WTC11 (cell line): ENCODE measurements at places on chromosomes 6 and 20.

DNA sequence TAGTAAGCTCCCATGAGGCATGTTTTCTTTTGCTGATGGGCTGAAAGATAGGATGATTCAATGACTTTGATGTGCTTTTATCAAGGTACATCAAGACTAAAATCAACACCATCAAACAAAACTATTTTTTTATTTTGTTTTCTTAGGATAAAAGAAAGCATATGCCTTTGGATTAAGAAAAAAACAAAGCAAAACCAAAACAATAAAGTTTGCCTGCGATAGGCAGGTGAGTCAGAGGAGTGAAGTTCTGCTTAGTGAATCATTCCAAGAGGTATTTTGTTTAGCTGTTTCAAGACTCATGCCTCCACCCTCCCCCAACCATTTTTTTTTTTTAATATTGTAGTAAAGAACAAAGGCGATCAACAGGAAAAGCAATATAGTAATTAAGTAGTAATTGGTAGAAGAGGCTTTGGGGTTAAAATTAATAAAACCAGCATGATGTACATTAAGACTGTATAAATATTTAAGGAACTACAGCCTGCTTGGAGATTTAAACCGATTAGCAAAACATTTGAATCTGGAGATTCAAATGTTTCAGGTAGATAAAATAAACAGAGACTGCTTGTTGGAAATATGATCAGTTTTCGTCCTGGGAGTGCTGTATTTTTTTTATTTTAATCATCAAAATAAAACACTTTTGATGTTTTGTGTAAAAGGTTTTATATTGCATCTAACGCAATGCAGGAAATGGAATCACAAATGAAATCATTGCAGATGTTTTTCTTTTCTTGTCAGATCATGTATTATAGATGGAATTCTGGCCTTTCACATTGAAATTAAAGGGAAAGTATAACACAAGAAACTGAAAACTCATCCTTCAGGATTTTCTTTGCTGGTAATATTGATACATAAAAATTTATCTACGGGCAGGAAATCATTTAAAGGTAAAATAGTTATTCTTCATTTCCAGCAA lies 482.3 kb upstream of the MANEA start:
- DNase-seq = no peak

DNA sequence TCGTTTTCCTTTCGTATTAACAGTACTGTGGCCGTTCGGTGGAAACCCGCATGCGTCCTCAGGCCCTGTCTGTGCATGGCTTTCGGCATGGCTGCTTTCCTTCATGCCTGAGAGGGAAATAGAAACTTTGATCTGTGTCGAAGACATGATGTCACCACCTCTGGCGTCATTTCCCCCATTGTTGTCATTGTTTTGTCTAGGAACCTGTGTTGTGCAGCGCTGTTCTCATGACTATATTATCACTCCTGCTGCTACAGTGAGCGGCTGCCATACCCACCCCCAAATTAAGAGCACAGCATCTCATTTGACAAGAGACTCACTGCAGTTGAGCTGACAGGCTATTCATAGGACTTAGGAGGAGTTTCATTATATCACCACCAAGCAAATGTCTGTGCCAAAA lies 172.3 kb downstream of the TMEM242 start:
- DNase-seq = no peak

DNA sequence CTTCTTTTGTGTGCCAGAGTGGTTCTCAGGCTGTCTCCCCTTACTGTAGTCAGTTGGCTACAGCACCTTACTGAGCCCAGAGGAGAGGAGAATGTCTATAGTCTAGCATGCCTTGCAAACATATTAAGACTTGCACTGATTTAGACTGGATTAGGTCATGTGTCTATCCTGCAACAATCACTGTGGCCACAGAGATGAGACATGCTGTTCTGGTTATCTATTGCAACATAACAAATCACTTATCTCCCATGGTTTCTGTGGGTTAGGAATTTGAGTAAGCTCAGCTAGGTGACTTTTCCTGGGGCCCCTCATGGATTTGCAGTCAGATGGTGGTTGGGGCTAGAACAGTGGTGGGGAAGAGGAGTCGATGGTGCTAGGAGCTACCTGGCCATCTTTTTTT lies 261.3 kb downstream of the SOD2 start:
- DNase-seq = no peak

- DNase-seq = peak; percentile 7
Observed at GRCh38 chr20:63132715-63133471, 83.0 kb downstream of the YTHDF1 start.

DNA sequence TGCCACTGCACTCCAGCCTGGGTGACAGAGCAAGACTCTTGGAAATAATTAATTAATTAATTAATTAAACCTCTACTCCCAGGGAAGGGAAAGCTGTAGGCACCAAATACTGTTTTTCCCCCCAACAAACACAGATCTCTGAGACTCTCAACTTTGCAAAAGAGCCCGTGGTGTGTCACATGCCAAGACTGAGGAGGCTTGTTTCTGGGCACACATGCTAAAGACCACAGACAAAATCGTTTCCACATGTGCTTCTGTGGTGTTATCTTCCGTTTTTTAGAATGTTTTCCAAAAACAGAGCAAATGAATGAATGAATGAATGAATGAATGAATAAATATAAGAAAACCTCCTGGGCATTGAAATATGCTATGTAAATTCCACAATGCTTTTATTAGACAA lies 55.6 kb upstream of the ATXN1 start:
- no peak for DNase-seq

DNA sequence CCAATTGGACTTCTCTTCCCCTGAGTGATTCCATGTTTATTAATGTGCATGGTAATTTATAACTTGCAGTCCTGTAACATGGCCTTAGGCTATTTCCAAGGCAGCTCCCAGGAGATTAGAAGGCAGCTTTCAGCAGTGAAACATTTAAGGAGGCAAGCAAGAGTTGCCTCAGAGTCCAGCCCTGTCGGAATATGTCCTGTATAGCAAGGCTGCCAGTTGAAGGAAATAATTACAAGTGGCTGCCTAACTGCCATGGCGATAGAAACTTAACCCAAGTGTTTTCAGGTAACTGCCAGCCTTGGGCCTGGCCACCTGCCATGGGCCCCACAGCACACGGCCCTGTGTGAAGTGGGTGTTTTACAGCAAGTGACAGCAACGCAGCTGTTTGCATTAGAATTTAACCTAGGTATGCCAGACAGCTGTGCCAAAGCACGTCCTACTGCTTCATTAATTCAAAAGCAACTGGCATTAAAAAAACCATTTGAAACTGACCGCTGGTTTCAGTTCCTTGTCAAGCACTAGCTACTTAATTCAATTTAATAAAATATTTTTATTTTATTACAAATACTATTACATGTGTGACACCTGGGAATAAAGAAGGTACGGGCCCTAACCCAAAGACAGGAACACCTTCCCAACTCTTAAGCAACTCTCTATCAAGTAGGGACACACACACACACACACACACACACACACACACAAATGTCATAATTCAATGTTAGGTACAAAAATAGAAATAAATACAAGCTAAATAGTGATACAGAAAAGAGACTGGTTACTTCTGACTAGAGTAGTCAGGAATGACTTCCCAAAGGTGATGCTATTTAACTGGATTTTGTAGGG lies 151.8 kb upstream of the HEY2 start:
- DNase-seq = no peak

DNA sequence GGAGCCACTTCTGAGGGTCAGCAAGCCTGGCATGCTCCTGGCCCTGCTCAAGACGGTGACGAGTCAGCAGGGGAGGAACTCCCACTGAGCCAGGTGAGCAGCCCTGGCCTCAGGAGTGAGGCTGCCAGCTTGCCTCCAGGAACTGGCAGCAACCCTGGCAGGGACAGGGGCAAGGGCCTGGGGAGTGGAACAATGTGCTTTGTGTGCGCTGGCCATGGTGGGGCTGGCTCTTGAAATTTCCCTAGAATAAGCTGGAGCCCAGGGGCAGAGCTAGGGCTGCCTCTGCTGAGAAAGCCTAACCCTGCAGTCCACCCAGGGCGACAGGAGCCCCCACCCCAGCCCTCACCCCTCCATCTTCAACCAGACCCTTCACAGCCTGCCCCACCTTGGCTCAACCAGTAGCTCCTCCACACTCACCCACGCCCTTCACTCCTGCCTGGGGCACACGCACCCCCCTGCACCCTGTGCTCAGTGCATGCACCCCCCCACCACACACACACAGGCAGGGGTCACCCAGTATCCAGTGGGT lies 88.0 kb downstream of the MRPL14 start:
- DNase-seq = no peak

DNA sequence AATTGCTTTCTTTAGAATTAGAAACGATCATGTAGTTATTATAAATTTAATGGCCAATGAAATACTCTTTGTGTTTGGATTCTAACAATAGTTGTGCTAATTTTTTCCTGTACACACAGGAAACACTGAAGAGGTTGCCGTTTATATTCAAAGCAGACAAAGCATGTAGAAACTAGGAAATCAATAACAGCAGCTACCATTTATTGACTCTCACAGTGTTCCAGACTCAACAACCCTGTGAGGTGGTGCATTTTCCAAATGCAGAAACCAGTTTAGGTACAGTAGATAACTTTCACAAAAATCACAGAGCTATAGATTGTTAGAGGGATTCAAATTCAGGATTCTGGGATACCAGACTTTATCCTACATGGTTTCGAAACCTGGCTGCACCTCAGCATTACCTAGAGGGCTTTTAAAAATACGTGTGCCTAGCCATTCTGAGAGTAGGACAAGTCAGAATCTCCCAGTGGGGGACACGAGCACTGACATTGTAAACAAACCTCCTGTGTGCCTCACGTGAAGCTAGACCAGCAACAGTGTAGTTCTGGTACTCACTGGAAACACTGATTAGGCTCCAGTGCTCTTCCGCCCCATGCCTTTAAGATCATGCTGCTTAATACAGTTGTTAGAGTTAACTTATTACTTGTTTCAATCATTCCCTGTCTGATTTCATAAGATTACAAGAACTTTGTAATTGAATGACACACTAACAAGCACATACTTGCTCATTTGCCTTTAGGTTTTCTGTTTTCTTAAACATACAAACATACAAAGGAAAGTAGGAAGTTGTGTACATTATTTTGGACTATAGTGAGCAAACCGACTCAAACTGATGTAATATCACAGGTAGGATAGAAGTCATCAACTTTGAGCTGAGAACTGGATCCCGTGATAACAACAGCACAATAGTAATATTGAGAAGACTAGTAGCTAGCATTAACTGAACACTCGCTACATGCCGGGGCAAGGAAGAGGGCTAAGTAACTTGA lies 65.8 kb downstream of the MAP3K4 start:
- DNase-seq = no peak

DNA sequence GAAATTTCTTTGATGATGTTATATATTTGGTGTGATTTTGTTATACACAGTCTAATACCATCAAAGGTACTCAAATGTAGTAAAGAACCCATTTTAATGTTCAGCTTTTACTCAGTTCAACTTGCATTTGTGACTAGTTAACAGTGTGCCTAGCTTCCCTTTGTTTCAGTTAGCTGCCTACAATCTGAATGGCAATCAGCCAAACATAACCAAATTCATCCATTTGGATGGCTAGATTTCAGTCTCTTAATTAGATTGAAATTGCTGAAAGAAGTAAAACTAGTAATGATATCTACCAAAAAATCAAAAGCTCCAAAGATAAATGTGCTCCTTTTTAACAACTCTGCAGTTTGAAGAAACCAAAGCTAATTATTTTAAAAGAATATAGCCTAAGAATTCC lies 6.9 kb downstream of the EPHA7 start:
- DNase-seq = no peak

DNA sequence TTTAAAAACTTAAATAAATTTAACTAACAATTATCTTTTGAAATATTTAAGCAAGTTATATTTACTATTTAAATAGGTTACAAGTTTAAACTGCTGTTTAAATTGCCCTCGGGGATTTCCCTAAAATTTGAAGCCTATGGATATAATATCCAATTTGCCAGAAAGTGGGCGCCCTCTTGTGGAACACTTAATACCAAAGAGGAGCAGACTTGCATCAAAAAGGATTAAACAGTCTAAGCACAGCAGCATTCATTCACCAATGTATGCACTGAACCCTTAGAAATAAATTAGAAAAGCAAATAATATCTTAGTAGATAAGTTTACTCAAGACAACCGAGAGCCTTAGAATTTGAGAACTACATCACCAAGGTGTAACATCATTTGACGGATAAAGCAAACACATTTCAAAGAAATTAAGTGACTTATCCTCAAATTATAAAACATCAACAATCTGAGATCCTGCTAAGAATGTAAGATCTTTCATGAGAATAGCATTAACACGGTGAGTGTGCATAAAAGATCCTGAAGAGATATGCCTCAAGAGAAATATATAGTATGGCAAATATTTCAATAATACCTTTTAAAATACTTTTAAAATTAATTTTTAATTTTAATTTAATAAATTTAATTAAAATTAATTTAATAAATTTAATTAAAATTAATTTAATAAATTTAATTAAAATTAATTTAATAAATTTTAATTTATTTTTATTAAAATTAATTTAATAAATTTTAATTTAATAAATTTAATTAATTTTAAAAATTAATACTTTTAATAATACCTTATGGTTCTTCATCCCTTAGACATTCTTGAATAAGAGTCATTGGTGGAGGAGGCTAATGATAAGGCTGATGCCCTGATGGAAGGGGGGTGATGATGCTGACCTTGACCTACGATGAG lies 11.5 kb upstream of the MEP1A start:
- peak; percentile 29 for DNase-seq

DNA sequence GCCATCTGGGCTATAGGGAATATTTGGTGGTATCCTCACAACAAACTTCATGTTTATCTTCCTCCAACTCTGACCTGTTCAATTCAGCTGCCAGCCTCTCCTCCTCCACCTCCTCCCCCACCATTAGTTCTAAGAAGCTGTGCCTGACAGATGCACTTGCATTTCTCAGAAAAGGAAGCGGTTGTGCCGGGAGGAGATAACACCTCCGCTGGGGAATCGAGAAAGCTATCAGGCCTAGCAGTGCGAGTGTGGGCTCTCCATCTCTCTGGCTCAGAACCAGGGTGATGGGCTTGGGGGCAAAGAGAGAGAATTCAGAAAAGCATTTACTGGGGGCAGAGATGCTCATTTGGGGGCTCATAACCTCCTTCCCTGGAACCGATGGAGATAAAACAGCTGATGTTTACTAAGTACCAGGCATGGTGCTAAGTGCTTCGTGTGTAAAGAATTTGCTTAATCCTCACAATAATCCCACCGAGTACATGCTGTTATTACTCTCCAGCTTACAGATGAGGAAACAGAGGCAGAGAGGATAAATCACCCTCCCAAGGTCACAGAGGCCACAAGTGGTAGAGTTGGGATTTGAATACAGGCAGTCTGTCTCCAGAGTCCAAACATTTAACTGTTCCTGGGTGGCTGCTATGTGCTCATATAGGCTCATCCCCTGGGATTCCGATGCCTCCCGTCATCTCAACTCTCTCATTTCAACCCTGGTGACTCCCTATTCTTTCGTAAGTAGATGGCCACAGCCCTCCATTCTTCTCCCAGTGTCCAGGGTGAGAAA lies 38.3 kb downstream of the COX4I2 start:
- DNase-seq = no peak

- peak; percentile 21 for DNase-seq
Observed at GRCh38 chr6:46042355-46042999, 26.8 kb upstream of the CLIC5 start.
